T-cell (primary cell): ENCODE measurements at places on chromosomes 11 and 22.

DNA sequence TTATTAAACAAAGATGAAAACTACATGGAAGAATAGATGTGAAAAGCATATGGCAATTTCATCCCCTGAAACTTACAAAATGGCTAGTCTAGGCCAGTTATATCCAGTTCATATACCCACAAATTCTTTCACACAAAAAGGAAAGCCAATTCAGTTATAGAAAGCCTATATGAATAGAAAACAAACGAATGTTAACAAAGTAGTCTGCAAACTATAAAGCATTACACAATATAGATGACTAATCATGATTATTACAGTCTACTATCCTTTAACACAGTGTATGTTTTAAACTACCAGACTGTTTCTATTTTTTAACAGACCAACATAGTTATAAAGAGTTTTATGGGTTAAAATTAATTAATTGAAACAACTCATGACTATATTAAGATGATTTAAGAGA is 12.1 kb downstream of the DCUN1D5 start:
- no peak for DNase-seq

- no peak for DNase-seq
Observed at GRCh38 chr11:78085972-78086371, 6.3 kb upstream of the NDUFC2 start.

DNA sequence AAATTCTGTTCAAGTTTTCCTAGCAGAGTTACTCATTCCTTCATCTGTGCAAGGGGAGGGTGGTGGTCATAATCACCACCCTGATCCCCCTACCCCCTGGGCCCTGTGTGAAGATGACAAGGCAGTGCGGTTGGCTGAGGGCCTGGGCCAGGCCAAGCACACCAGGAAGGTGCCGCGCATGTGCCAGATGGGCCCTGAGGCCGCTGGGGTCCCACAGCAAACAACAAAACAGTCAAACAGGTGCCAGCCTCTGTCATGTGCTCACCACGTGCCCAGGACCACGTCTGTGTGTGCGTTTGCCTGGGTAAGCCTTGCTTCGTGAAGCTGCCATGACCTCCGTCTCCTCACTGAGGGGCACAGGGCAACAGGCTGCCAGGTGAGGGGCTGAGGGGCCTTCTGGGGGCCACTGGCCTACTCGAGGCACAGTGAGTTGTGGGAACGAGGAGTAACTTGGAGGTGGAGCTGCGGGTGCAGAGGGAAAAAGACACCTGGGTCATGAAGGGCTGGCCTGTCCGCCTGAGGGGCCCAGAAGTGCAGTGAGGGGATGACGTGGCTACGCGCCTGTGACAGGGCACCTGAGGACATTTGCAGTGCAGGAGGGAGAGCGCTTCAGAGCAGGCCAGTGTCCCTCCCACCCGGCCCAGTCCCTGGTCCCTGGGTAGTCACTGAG is 25.8 kb downstream of the RSPH14 start:
- no peak for DNase-seq

GRCh38 chr11:114719562-114719961 is 41.2 kb downstream of the NXPE2 start:
- no peak for DNase-seq

DNA sequence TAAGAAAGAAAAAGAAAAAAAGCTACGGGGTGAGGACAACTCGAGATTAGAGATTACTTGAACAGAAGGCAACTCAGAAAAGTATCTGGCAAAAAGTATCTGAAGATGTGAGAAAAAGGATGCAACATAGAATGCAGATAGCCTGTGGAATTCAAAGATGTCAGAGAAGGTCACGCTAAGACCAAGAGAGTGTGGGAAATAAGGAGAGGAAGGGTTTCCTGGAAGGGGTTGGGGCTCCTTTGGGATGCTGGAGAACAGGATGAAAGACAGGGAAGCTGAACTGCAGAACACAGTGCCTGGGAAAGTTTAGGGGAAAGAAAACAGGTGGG is 1.2 kb downstream of the GUCY1A2 start:
- no peak for DNase-seq

DNA sequence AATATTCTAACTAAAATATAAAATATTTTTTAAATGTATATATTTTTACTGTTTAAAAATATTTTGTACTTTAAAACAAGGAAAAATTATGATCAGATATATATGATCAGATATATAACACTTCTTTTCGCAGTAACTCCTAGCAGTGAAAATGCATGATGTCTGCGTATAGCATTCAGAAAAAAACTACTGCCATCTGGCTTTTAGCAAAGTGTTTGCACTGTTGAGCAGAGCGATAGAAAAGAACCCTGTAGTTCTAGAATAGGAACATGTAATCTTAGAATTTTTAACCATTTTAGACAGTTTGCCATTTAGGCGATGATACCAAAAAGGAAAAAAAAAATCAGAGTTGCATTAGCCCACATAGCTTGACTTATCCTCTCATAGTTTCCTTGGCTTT is 370.4 kb upstream of the ANO3 start:
- no peak for DNase-seq

DNA sequence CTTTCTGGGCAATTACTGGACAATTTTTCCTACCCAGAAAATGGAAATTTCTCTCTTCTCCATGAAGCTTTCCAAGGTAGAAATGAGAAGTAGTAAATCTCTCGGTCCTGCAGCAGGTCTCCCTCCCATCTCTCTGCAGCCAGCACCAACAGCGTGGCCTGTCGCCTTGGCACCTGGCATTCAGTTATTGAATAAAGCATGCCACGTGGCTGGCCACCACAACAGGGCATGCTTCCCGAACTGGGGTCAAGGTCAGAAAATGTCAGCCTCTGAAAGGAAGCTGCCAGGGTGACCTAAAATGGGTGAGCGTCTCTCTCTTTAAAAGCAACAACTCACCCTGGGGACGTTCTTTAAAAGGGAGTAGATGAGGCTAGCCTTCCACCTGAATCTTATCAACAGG is 14.0 kb downstream of the CACNG2 start:
- DNase-seq = no peak

- no peak for DNase-seq
Observed at GRCh38 chr22:35218079-35218478, 39.2 kb upstream of the HMGXB4 start.

DNA sequence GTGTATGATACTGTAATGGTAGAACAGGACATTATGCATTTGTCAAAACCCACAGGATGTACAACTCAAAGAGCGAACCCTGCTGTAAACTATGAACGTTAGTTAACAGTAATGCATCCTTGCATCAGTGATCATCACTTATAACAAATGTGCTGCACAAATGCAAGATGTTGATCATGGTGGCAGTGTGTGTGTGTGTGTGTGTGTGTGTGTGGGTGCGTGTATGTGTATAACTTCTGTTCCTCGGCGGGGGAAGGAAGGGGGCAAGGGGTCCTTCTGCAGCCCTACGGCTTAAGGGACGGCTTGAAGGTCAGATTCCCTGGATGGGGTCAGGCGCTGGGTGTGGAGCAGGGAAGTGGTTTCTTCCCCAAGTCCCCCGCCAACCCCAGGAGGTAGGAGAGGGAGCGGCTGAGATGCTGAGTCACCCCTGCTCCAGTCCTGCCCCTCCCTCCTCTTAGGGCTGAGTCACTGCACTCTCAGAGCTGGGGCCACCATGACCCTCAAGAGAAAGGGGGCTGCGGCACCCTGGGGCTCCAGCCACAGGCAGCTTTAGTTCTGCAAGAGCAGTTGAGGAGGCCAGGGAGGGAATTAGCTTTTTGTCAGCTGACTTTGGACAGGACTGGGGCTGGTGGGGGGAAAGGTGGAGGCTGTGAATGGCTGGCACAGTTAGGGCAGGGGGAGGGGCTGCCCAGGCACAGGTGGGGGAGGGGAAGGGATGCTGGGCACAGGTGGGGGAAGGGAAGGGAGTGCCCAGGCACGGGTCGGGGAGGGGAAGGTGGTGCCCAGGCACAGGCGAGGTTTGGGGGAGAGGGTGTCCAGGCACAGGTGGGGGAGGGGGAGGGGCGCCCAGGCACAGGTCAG is 8.8 kb upstream of the CTSD start:
- DNase-seq = peak; percentile 35

GRCh38 chr22:23175817-23176644 is 4.3 kb upstream of the BCR start:
- no peak for DNase-seq

- no peak for DNase-seq
Observed at GRCh38 chr11:28245131-28245530, 136.9 kb downstream of the METTL15 start.

DNA sequence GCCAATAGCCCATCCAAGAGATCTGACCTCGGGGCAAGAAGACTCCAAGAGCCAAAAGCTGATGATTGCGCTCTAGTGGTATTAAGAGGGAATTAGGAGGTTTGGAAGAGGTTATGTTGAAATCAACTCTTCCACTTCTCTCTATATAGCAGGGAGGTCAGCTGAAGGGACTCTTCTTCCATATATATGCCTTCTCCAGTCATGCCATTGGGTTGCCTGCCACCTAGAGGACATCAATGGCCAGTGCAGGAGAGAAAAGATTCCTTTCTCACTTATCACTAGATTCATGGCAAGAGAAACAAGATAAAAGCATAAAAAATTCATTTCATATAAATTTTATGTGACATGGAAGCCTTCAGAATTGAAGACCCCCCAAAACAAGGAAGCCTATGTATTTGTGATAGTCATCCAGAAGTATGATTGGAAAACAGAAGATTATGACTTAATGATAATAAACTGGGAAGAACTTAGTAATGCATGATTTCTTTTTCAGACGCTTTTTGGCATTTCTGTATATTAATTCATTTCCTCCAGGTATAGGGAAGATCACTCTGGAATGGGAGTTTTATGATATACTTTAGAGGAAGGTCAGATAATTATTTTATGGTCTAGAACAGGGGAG is 435.1 kb upstream of the DDI1 start:
- DNase-seq = no peak
